ENCODE measurements at places on chromosomes 2 and 18.

- no peak for DNase-seq
Observed at GRCh38 chr2:18752022-18752493, 162.7 kb upstream of the NT5C1B start.

DNA sequence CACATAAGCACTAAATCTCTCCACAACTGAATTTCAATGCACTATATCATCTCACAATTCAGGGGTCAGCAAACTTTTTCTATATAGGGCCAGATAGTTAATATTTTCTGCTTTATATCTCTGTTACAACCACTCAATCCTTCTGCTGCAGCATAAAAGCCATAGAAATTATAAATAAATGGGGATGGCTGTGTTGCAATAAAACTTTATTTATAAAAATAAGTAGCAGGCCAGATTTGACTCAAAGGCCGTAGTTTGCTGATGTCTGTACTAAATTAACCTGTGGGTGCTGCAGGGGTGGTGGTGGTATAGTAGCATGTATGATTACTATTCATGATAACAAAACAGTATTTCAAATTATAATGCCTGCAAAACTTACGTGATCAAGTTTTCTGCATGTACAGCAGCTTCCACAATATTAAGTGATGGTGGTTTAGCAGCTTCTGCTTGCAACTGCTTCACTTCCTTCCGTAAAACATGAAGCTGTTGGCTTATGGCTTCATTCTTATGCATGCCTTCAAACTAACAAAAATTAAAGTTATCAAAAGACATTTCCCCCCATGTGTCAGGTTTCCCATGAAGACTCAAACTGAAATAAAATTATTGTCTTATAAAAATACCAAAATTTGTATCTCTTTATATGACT is 64.1 kb downstream of the SIGLEC15 start:
- no peak for DNase-seq

DNA sequence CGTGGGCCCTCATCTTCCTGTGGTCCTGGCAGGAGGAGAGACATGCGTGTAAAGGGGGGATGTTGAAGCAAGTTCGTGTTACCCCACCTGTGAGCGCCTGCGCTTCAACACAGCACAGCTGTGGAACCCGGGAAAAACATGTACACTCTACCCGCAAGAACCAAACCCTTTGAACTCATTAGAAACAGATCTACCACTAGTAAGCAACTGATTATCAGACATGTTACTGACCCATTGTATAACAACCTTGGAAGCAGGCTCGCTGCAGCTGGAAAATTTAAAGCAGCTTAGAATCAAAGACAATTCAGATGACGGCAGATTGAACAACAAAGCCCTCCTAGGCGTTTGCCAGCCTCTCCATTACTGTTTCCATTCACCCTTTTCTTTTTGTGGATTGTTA is 771.7 kb upstream of the SALL3 start:
- no peak for DNase-seq

- no peak for DNase-seq
Observed at GRCh38 chr2:62291517-62292137, 95.7 kb downstream of the B3GNT2 start.

DNA sequence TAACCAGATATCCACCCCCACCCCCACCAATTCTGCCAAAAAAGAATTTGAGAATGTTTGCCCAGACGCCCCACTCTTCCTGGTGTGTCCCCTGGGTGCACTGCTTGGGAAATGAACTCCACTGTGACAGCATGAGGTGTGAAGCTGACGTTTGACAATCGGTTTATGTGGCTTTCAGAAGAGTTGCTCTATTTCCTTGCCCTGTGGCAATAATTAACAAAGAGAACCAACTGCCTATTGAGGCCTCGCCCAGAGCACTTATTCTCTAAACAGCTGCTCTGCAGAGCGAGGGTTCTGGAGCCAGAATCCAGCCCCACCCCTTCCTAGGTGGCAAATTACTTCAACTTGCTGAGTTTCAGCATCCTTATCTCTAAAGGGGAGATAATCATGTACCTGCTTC is 115.8 kb upstream of the SIX3 start:
- DNase-seq: no peak

- no peak for DNase-seq
Observed at GRCh38 chr2:215812966-215813365, 200.4 kb downstream of the MREG start.

GRCh38 chr18:49585781-49586663 is 24.2 kb downstream of the LIPG start:
- DNase-seq: no peak

DNA sequence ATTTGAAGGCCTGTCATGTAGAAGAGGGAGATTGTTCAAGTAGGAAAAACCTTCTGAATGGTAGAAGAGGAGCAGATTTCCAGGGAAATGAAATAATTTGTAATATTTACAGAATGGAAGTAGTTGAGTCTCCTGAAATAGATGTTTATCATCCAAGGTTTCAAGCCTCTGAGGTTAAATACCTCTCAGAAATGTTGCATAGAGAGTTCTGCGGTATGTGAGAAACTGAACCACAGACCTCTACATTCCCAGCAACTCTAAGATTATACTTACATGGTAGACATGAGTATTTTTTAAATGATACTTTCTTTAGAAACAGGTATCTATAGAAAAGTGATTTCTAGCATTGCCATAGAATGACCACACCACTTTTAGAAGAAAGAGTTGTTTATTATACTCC is 379.8 kb upstream of the FANCL start:
- DNase-seq: no peak

- no peak for DNase-seq
Observed at GRCh38 chr2:169106563-169107545, 37.5 kb downstream of the DHRS9 start.

DNA sequence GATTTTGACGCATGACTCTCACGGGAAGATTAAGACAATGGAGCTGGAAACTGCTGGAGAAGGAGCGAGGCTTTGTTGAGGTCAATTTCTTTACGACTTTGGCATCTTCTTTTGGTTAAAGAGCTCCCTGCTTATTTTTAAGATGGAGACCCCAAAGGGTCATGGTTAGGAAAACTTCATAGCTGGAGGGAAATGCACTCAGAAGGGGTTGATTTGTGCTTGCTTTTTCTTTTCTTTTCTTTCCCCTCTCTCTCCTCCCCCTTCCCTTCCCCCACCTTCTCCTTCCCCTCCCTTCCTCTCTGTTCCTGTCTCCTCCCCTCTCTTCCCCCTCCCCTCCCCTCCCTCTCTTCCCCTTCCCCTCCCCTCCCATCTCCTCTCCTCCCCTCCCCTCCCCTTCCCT is 79.0 kb downstream of the TNP1 start:
- no peak for DNase-seq

DNA sequence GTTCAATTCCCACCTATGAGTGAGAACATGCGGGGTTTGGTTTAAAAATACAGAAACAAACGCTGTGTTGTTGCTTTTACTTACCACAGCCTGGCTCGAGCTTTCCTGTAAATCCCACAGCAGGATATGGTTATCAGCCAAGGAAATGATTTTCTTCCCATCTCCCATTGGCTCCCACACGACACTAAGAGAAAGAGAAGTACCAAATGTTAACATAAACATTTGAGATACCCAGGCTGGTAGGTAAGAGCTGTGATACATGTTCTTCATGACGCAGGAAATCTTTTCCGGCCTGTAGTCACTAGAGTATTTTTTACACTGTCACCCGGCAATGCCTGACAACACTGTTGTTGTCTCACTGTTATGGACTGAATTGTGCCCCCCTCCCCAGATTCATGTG is 163.6 kb downstream of the EIPR1 start:
- no peak for DNase-seq

DNA sequence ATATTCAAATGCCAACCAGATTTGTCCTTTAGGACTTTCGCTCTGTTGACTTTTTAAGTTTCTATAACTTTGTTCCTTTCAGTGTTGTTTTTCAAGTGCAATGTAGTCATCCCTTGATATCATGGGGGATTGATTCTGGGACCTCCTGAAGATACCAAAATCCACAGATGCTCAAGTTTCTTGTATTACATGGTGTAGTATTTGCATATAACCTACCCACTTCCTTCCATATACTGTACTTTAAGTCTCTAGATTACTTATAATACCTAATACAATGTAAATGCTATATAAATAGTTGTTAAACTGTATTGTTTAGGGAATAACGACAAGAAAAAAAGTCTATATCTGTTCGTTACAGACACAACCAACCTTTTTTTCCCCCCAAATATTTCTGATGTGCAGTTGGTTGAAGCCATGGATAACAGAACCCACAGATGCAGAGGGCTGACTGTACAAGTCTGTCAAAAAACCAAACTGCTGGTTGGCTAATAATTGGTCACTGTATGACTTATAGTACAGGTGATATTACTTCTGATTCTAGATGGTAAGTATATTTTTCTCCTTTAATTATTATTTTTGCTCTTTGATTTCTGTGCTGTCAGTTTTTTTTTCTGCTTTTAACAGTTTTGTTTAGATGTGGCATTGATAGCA is 201.7 kb upstream of the STON1 start:
- DNase-seq: no peak

- DNase-seq: no peak
Observed at GRCh38 chr2:240508832-240509545, 48.8 kb downstream of the ANKMY1 start.

DNA sequence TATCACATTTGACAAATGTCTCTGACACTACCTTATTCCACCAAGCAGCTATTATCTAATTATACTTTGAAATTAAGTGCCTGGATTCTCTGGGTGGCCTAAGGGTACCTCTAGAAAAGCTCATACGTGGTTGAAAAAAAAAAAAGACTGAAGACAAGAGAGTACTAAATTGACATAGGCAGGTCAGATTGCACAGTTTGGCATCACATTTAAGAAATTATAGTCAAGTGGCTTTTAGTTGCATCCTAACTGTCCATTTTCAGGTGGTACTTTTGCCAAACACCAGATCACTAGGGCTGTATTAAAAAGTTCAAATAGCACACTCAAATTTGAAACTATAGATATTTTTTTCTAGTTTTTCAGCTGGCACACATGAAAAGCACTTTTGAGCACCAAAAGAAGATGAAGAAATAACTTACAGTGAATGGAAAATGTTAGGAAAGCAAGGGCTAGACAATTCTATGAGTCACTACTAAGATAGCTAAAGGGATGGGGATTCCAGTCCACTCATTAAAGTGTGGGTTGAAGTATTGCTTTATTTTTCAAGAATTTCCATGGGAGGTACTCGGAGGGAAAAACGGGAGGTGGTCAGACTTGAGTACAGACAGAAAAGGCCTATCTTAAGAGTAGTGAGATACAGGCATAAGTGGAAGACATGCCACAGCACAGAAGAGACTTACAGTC is 106.5 kb upstream of the COL5A2 start:
- no peak for DNase-seq

GRCh38 chr2:212777020-212777491 is 238.5 kb upstream of the ERBB4 start:
- DNase-seq: no peak

- DNase-seq: no peak
Observed at GRCh38 chr2:166332106-166332505, 43.6 kb downstream of the SCN9A start.

GRCh38 chr2:23367760-23368159 is 17.2 kb upstream of the KLHL29 start:
- no peak for DNase-seq

GRCh38 chr2:173654896-173655265 is 300.2 kb downstream of the CDCA7 start:
- DNase-seq: no peak

DNA sequence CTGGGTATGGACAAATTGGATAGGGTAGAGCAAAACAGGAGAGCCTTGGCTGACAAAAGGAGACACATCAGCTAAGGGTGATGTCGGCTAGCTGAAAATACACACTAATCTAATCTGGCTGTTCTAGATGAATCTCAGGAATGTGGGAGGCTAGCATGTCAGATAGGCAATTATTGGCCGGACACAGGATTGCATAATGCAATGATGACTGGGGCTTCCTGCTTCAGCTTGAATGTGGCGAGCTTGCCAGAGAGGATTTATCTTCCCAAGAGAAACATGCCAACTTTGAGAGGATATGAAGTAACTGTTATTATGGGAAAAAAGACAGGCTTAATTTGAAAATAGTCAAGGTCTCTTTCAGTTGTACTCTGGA is 102.4 kb downstream of the TRIB2 start:
- no peak for DNase-seq

DNA sequence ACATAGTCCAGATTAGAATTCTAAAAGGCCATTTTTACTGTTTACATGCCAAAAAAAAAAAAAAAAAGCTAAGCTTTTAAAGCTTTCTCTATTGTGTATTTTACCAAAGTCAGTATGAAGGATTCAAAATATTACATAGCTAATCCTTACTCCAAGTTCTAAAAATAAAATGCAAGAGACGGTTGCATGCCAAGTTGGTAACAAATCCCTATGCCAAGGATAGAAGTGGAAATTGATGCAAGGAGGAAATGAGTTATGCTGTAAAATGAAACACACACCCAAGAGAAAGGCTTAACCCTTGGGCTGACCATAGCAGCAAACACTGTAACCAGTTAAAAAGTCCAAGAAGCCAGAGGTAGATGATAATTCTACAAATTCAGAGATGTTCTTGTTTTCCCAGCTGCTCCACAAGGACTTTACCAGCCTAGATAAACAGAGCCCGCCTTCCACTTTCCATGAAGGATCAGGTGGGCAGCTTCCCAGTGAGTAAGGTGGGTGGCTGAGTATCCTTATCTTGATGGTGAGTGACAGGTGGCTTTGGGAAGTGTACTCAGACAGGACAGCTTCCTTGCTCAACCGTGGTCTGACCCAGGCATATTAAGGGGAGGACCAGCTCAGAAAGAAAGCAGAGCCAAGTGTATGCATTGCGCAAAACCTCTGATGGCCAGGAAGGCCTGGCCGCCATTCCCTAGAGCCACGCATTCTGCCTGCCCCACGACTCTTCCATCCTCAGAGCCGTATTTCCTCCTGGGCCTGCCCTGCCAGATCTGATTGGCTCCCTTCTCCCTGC is 34.4 kb downstream of the ATP8B1 start:
- no peak for DNase-seq

DNA sequence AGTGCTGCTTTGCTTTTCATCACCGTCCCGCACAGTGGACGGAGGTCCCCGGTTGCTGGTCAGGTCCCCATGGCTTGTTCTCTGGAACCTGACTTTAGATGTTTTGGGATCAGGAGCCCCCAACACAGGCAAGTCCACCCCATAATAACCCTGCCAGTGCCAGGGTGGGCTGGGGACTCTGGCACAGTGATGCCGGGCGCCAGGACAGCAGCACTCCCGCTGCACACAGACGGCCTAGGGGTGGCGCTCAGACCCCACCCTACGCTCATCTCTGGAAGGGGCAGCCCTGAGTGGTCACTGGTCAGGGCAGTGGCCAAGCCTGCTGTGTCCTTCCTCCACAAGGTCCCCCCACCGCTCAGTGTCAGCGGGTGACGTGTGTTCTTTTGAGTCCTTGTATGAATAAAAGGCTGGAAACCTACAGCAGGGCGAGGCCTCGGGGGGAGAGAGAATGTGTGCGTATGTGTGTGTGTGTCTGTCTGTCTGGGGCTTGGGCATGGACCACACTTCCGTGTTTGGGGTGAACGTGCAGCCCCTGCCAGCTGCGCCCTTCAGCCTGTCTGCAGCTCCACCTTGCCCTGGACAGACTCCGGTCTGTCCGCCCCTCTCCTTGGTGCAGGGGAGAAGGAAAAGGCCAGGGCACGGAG is 32.3 kb downstream of the GPC1 start:
- no peak for DNase-seq

GRCh38 chr18:21391074-21391673 is 149.1 kb downstream of the GREB1L start:
- DNase-seq: no peak

All from T-helper 9 cell (primary cell).